Spleen (tissue), 13 donors: ENCODE measurements at places on chromosomes 16 and 17. TPM values are rescaled to one million over a fixed set of nuclear protein-coding genes. Genes with fewer than 3 reads are reported as not detected.
A peak's percentile ranks its signal among the peaks of the same experiment; 100 is the strongest.

- H3K27ac ChIP-seq, result no peak overlapping the region
- no peaks in the 10 kb centered on the region for H3K4me1 ChIP-seq
- no peak for DNase-seq
- no peak overlapping the region for H3K4me3 ChIP-seq
- H3K27me3 ChIP-seq, result no peaks in the 10 kb centered on the region
- no peaks in the 10 kb centered on the region for H3K36me3 ChIP-seq
Observed at GRCh38 chr17:72104863-72105234, 16.0 kb upstream of the SOX9 start.

- no peaks in the 10 kb centered on the region for H3K27me3 ChIP-seq
- no peaks in the 10 kb centered on the region for H3K4me1 ChIP-seq
- no peak overlapping the region for H3K4me3 ChIP-seq
- H3K27ac ChIP-seq, result no peak overlapping the region
- no peak for DNase-seq
- no peaks in the 10 kb centered on the region for H3K36me3 ChIP-seq
Observed at GRCh38 chr16:64830653-64831052, 291.2 kb downstream of the CDH11 start.

DNA sequence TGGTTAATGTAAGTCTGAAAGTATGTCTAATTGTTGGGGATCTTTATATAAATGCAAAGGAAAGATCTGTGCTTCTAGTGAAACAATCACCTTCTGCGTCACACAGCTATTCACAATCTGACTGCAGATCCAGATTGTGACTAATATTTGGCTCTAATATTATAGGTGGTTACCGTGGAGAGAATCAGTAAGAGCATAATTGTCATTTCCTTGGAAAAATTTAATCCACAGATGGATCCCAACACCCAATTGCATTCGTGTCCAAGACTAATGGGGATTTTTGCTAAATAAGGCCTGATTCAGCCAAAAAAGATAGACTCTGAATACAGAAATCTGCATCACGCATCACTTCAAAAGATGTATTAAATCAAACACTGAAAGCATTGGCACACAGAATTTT lies 2.7 kb upstream of the KCNJ2 start:
- H3K36me3 ChIP-seq, result no peaks in the 10 kb centered on the region
- peaks cover 5% of the 10 kb centered on the region for H3K27me3 ChIP-seq
- DNase-seq, result no peak
- H3K27ac ChIP-seq, result no peak overlapping the region
- no peak overlapping the region for H3K4me3 ChIP-seq

- H3K4me3 ChIP-seq, result no peak overlapping the region
- no peak for DNase-seq
- no peak overlapping the region for H3K27ac ChIP-seq
- peaks cover 38% of the 10 kb centered on the region for H3K36me3 ChIP-seq
- peaks cover 3% of the 10 kb centered on the region for H3K27me3 ChIP-seq
Observed at GRCh38 chr17:7259555-7259889, 2.8 kb downstream of the CLDN7 start.

DNA sequence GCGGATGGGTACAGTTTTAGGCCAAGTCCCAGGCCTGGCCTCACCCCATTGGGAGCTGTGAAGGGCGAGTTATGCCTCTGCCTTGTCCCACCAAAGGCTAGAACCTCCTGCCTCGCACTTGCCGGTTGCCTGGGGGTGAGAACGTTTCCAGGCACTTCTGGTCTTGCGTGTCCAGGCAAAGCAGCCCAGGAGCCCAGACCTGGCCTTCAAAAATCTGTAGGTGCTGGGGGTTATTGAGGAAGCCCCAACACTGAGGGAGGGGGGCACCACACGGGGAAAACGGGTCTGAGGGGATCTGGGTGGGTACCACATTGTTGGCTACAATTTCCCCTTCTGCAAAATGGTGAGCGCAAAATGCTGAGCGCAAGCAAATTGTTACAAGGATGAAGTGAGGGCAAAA lies 12.2 kb upstream of the ATP2C2 start:
- no peak overlapping the region for H3K27ac ChIP-seq
- H3K36me3 ChIP-seq, result no peaks in the 10 kb centered on the region
- peak; percentile 41 for DNase-seq

DNA sequence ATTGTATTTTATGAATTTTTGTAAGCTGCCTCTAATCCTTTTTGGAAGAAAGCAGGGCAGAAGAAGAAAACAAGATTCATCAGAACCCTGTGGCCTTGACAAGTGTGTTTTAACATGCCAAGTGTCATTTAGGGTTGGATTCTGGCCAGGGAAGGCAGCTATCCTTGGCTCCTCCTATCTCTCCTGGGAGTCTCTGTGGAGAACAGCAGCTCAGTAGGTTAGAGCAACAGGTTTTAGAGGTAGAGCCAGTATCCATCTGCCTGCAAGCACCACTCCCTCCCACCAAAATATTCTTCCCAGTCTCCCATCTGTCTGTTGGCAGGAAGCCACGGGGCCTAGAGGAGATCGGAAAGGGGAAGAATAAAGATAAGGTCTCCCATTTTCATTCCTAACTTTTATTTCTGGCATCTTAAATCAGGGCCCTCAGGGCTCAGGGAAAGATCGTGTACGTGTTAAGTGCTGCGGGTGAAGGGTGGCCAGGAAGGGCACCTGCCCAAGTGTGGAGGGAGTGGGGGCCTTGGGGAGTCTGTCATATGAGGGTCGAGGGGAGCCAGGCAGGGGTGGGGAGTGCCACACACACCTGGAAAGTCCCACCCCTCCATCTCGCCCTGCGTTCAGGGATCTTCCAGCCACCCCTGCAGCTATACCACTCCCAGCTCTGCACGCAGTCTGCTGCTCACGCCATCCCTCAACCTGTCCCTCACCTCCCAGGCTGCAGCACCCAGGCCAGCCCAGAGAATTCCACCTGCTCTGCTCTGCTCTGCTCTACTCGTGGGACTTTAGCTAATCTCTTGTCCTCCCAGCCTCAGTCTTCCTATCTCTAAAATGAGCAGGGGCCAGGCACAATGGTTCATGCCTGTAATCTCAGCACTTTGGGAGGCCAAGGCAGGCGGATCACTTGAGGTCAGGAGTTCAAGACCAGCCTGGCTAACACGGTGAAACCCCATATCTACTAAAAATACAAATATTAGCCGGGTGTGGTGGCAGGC lies 17.1 kb upstream of the CPSF4L start:
- H3K36me3 ChIP-seq, result no peaks in the 10 kb centered on the region
- H3K27ac ChIP-seq, result peak overlapping the region; percentile 37
- H3K4me3 ChIP-seq, result no peak overlapping the region
- H3K4me1 ChIP-seq, result peaks cover 14% of the 10 kb centered on the region

GRCh38 chr16:66478733-66479511 lies 51.8 kb downstream of the BEAN1 start:
- no peak overlapping the region for H3K27ac ChIP-seq
- no peak overlapping the region for H3K4me3 ChIP-seq
- H3K36me3 ChIP-seq, result no peaks in the 10 kb centered on the region
- no peaks in the 10 kb centered on the region for H3K27me3 ChIP-seq

- H3K4me1 ChIP-seq, result peaks cover 41% of the 10 kb centered on the region
- no peaks in the 10 kb centered on the region for H3K27me3 ChIP-seq
- peaks cover 11% of the 10 kb centered on the region for H3K36me3 ChIP-seq
- H3K27ac ChIP-seq, result peak overlapping the region; percentile 81
Observed at GRCh38 chr16:31094088-31094423, 541 bp downstream of the VKORC1 start.

GRCh38 chr17:28178800-28179199 lies 136.3 kb downstream of the NLK start:
- DNase-seq, result no peak
- peaks cover 4% of the 10 kb centered on the region for H3K4me1 ChIP-seq
- H3K27ac ChIP-seq, result no peak overlapping the region

GRCh38 chr16:80084614-80085013 lies 456.2 kb upstream of the DYNLRB2 start:
- H3K4me3 ChIP-seq, result no peak overlapping the region
- no peaks in the 10 kb centered on the region for H3K36me3 ChIP-seq

GRCh38 chr17:2705263-2705662 lies 6.3 kb downstream of the CLUH start:
- peaks cover 30% of the 10 kb centered on the region for H3K4me1 ChIP-seq
- peak; percentile 57 for DNase-seq
- H3K27ac ChIP-seq, result no peak overlapping the region
- no peaks in the 10 kb centered on the region for H3K27me3 ChIP-seq
- no peak overlapping the region for H3K4me3 ChIP-seq

DNA sequence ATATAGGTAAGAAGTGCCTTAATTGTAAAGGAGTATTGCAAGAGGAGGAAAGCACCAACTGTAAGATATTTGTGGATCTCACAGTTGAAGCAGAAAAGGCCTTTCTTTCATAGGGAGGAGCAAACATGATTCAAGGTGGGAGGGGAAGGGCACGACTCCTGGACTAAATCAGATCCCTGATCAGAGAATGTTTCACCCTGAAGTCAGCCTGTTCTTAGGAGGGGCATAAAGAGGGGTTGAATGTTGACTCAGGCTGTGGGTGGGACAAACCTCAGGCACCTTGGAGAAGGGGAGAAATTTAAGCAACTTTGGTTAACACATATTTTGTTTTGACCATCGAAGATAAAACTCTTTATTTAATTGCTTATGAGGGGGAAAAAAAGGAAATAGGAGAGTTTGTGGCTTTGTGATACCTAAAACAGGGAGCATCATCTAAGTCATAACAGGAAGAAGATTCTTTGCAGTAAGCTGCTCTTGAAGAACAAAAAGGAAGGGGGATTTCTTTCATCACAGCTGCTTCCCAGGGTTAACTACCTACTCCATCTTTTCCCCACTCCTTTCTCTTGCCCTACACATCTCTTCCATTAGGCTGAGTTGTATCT lies 158.6 kb upstream of the ZNF267 start:
- no peak for DNase-seq
- H3K4me1 ChIP-seq, result peaks cover 34% of the 10 kb centered on the region
- H3K4me3 ChIP-seq, result no peak overlapping the region
- peaks cover 39% of the 10 kb centered on the region for H3K36me3 ChIP-seq
- no peaks in the 10 kb centered on the region for H3K27me3 ChIP-seq
- H3K27ac ChIP-seq, result no peak overlapping the region

- H3K27ac ChIP-seq, result peak within 1 kb of the TSS; percentile 95
- peaks cover 34% of the 10 kb centered on the region for H3K4me1 ChIP-seq
- DNase-seq, result no peak
- peak within 1 kb of the TSS; percentile 81 for H3K4me3 ChIP-seq
- peaks cover 3% of the 10 kb centered on the region for H3K36me3 ChIP-seq
Observed at GRCh38 chr17:7888184-7888920, at the start of gene CHD3. Gene CHD3 (plus strand): TSS chr17:7888789. CDS start chr17:7889001, 212 bp downstream.

DNA sequence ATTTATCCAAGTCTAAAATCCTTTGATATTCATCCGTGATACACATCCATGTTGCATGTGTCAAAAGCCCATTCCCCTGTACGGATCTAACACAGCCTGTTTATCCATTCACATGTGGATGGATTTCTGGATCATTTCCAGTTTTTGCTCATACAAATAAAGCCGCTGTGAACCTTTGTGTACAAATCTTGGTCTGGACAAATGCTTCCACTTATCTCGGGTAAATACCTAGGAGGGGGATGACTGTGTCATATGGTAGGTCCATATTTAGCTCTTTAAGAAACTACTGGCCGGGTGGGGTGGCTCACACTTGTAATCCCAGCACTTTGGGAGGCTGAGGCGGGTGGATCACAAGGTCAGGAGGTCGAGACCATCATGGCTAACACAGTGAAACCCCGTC lies 6.3 kb upstream of the TBCD start:
- no peaks in the 10 kb centered on the region for H3K4me1 ChIP-seq
- H3K4me3 ChIP-seq, result no peak overlapping the region
- H3K27ac ChIP-seq, result no peak overlapping the region
- DNase-seq, result no peak
- peaks cover 13% of the 10 kb centered on the region for H3K36me3 ChIP-seq
- H3K27me3 ChIP-seq, result no peaks in the 10 kb centered on the region

- H3K4me3 ChIP-seq, result no peak overlapping the region
- H3K4me1 ChIP-seq, result peaks cover 7% of the 10 kb centered on the region
- no peaks in the 10 kb centered on the region for H3K36me3 ChIP-seq
- no peaks in the 10 kb centered on the region for H3K27me3 ChIP-seq
- DNase-seq, result no peak
Observed at GRCh38 chr17:16255481-16255921, 38.5 kb downstream of the PIGL start.

- DNase-seq, result peak; percentile 53
- H3K27me3 ChIP-seq, result peaks cover 25% of the 10 kb centered on the region
- H3K36me3 ChIP-seq, result no peaks in the 10 kb centered on the region
- H3K27ac ChIP-seq, result no peak overlapping the region
- peaks cover 24% of the 10 kb centered on the region for H3K4me1 ChIP-seq
- no peak overlapping the region for H3K4me3 ChIP-seq
Observed at GRCh38 chr16:89033304-89033703, 56.3 kb upstream of the CBFA2T3 start.

Gene CBFA2T3
- total RNA-seq, result 13.2 TPM

Gene TBC1D3E
- not detected for total RNA-seq

Gene TMEM114
- total RNA-seq, result not detected

Gene KRTAP4-4
- total RNA-seq, result not detected

Gene EVI2A
- total RNA-seq, result 52.8 TPM

Gene KRT33B
- total RNA-seq, result not detected

Gene CD300LB
- 1.2 TPM for total RNA-seq

Gene KCNG4
- total RNA-seq, result not detected

Gene OR2C1
- not detected for total RNA-seq

Gene YBX2
- total RNA-seq, result not detected

Gene HSD17B2
- not detected for total RNA-seq

Gene RHOT1
- 42.0 TPM for total RNA-seq

Gene SCO1
- total RNA-seq, result 14.8 TPM
